ENCODE measurements at places on chromosomes 5 and 9.
A peak's percentile ranks its signal among the peaks of the same experiment; 100 is the strongest.

- DNase-seq: no peak
Observed at GRCh38 chr5:122145906-122146305, 16.6 kb downstream of the ZNF474 start.

GRCh38 chr9:94743035-94743954, 16.8 kb downstream of the AOPEP start:
- DNase-seq: no peak

DNA sequence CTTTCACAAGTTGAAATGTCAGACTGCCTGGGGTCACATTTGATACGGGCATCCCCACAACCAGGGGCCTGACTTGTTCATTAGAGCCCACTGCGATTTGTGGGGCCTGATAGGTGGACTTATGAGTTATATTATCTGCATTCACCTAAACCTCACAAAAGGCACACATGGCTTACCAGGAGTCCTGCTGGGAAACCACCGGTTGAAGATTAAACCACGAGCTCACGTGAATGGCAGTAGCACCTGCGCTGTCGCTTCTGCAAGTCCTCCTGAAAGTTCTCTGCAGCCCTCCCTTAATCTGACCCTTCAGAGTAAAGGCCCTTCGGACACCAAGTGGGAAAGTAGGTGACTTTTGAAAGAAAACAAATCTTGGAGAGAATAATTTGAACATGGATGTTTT, 68.9 kb downstream of the PPIC start:
- no peak for DNase-seq

GRCh38 chr5:79474367-79475151, 39.4 kb downstream of the HOMER1 start:
- no peak for DNase-seq

- no peak for DNase-seq
Observed at GRCh38 chr5:138962614-138963370, 87.7 kb upstream of the LRRTM2 start.

- no peak for DNase-seq
Observed at GRCh38 chr5:107704681-107705401, 34.1 kb upstream of the EFNA5 start.

- DNase-seq: no peak
Observed at GRCh38 chr9:34592895-34593601, 3.5 kb upstream of the CNTFR start.

- peak; percentile 50 for DNase-seq
Observed at GRCh38 chr5:172782169-172783039, 11.4 kb upstream of the DUSP1 start.

GRCh38 chr5:152277936-152278335, 127.1 kb downstream of the NMUR2 start:
- DNase-seq: no peak

GRCh38 chr9:88072831-88073375, 65.4 kb downstream of the SPATA31C2 start:
- DNase-seq: no peak

- no peak for DNase-seq
Observed at GRCh38 chr5:18433336-18433735, 799.1 kb downstream of the TAF11L14 start.
